ENCODE measurements at places on chromosomes 2 and 18.

- DNase-seq = no peak
Measured at GRCh38 chr2:10231551-10232085, 71.1 kb upstream of the HPCAL1 start.

GRCh38 chr2:164984428-164984827 is 29.1 kb upstream of the SLC38A11 start:
- no peak for DNase-seq

DNA sequence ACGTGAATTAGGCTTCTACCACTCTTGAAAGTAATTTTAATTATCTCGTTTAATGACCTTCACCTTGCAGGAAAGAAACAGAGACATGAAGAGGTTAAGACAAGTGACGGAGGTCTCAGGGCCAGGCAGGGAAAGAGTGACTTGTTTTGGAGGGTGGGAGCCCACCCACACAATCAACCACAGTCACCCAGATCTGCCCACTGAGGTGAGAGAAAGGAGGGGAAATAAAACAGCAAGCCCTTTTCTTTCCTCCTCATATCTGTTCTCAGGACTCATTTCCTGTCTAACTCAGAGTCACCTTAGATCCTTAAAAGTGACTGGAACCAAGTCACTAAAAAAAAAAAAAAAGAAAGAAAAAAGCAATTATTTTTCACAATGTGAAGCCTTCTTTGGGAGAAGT is 26.8 kb downstream of the ATP8B1 start:
- DNase-seq = no peak

- no peak for DNase-seq
Measured at GRCh38 chr18:23038712-23039111, 96.6 kb upstream of the CABLES1 start.

DNA sequence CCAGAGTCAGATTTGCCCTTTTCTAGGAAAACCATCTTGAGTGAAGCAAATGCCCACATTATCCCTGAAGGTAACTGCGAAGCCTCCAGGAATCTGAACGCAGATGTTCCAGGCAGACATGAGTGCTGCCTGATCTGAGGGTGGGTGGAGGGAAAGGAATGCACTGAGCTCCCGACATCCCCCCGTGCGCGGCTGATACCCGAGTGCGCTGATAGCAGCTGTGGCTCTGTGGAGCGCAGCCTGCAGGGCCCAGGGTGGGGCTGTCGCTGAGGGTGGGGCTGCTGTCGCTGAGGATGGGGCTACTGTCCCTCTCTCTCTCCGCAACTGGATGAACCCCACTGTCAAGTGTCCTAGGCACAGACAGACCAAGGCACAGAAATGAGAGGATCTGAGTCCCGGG is 82.4 kb downstream of the GFPT1 start:
- DNase-seq = no peak

GRCh38 chr18:58900015-58900649 is 35.5 kb downstream of the ZNF532 start:
- no peak for DNase-seq

- no peak for DNase-seq
Measured at GRCh38 chr2:222448748-222449181, 24.4 kb downstream of the SGPP2 start.

DNA sequence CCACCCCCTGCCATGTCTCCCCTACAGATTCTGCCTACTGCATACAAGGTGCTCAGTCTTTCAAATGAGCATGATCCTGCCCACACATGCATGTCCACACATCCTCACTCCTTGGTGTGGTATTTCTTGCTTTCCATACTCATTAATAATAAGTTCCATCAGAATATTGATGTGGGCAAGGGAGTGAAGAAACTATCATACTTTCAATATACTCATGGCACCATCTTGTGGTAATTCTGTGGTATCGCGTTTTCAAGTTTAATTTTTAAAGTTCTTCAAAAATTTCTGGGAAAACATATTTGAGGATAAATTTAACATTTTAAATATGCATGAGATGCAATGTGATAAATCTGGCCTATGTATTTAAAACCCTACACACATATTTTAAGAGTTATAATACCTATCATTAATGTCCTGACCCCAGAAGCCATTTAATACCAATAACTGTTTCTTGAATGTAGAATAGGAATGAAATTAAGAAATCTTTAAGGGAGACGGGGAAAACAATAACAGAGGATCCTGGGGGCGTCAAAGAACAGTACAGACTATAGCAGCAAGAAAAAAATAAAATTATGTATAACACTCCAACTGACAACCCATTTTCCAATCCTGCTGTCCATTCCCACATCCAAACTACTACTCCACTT is 110.1 kb downstream of the ZNF385B start:
- DNase-seq = no peak

GRCh38 chr2:916935-917334 is 33.7 kb upstream of the SNTG2 start:
- DNase-seq = no peak

- DNase-seq = no peak
Measured at GRCh38 chr2:10016802-10017258, 26.5 kb upstream of the KLF11 start.

DNA sequence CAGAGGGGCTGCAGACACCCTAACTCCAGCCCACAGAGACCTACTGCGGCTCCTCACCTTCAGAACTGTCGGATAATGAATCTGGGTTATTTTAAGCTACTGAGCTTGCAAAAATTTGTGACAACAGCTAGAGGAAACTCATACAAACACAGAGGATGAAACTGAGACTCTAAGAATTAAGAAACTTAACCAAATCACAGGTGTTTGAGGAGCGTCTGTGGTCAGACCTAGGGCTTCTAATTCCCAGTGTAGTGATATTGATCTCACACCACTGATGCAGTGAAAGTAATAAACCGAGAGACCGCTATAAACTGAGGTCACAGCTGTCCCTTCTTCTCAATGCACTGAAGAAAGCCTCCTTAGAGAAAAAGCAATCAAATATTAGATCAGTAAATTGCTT is 110.1 kb downstream of the RGPD3 start:
- DNase-seq = no peak

DNA sequence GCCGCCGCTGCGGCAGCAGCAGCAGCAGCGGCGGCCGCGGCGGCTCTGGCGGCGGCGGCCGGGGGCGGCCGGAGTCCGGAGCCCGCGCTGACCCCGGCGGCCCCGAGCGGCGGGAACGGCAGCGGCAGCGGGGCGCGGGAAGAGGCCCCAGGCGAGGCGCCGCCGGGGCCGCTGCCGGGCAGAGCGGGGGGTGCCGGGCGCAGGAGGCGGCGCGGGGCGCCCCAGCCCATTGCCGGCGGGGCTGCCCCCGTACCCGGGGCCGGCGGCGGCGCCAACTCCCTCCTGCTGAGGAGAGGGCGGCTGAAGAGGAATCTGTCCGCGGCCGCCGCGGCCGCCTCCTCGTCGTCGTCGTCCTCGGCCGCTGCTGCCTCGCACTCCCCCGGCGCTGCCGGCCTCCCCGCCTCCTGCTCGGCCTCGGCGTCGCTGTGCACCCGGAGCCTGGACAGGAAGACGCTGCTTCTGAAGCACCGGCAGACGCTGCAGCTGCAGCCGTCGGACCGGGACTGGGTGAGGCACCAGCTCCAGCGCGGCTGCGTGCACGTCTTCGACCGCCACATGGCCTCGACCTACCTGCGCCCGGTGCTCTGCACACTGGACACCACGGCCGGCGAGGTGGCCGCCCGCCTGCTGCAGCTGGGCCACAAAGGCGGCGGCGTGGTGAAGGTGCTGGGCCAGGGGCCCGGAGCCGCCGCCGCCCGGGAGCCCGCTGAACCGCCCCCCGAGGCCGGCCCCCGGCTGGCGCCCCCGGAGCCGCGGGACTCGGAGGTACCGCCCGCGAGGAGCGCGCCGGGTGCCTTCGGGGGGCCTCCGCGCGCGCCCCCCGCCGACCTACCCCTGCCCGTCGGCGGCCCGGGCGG is 646 bp downstream of the PHLPP1 start:
- DNase-seq = peak; percentile 26

GRCh38 chr18:59318460-59319050 is at the start of gene CPLX4:
Gene CPLX4 (minus strand): TSS chr18:59318649. CDS start chr18:59318462, 187 bp downstream.
- no peak for DNase-seq

Measured in effector memory CD4-positive, alpha-beta T cell (primary cell).